ENCODE measurements at places on chromosomes 12 and 14.

DNA sequence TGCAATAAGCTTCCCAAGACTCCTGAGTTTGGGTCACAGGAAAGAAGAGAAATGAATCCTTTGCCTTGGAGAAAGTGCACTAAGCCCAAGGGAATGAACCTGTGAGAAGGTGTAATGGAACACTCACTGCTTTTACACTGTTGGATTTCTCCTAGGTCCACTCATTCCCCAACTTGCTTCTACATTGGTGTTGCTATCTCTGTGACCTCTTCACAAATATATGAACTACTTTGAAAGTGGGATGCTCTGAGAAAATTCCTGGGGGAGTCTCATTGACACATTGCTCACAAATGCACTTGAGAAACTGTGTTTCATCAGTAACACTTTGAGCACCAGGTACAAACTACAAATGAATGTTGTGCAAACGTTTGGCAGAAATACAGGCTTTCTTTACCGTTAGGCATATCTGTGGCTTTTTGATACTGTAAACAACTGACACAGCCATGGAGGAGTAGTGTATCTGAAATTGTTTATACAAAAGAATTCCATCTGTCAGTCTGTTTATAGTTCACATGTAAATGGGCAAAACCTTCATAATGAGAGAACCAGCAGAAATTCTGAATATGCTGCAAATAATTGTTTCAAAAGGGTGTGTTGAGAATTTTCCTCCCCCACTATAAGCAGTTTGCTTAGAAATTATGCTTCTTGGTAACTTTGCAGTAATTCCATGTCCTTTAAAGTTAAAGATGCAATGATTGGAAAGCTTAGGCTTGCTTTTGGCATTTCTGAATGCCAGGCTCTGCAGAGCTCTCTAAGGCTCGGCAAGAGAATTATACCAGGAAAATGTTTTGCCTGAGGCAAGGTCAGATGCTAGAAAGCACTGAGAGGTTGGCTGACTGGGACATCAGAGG is 348.5 kb upstream of the DDHD1 start:
- no peak for DNase-seq

GRCh38 chr12:49288412-49288853 is 6.5 kb upstream of the PRPH start:
- peak; percentile 67 for DNase-seq

DNA sequence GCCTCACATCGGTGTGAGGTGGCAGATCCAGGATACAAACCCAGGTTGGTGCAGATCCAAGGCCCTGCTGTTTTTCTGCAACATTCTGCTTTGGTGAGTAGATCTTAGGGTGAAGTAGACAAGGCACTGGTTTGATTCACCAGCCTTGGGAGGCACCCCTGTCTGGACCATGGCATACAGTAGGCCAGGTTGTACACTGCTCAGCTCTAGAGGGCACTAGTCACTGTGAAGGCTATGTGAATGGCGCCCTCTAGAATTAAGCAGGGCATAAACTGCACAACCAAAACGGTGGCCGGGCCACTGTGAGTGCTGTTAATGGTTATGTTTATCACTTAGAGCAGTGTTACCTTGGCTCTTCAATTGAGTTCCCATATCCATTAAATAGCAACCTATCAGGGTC is 280.6 kb upstream of the PWP1 start:
- no peak for DNase-seq

DNA sequence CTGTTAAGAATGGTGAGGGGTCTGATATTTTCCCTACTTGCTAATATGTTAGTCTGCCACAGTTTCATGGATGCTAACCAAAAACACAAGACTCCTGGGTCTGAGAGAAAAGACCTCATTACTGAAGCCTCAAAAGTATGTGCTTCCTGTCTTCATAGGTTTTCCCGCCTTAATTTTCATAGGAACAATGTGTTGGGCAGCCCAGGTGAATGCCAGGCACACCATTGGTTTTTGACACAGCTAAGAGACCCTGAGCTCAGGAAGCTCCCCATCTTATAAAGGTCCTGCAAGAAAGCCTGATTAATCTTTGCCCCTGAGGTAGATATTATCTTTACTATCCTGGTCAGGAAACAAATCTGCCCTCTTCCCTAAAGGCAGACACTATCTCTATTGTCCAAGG is 464.1 kb downstream of the MDGA2 start:
- no peak for DNase-seq

GRCh38 chr12:26630546-26631027 is 202.4 kb downstream of the ITPR2 start:
- no peak for DNase-seq

DNA sequence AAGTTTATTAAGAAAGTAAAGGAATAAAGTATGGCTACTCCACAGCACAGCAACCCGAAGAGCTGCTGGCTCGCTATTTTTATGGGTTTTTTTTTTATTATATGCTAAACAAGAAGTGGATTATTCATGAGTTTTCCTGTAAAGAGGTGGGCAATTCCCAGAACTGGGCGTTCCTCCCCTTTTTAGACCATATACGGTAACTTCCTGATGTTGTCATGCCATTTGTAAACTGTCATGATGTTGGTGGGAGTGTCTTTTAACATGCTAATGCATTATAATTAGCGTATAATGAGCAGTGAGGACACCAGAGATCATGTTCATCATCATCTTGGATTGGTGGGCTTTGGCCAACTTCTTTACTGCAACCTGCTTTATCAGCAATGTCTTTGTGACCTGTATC is 372.5 kb downstream of the ZFP36L1 start:
- DNase-seq: no peak

DNA sequence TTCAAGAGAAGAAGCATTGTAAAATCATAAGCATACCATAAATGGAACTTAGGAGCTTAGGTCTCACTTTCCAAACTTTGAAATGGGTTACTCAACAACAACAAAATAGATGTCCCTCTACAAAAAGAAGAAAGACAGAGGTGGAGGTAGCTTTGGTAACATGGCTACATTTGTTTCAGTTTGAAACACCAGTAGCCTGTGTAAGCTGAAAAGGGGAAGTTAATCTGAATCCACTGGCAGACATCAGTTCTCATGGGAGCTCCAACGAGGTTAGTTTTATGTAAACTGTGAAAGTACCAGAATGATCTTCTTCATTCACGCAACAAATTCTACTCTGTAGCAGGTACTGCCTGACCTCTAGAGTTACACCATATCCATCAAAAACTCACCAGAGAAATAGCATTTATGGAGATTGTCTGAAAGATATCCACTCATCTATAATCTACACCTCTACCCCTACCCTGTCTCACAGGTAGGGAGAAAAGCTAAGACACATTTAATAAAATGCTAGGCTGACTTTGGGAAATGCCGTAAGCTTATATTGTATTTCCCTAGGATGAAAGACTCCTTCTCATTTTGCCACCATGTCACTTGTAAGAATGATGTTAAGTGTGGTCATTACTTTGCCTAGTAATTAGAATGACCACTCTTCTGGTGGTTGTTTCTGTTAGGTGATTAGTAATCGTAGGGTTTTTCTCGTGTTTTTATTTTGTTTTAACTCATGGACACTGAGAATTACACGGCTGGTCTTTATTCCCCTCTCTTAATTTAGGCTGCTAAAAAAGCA is 224.1 kb downstream of the ASCL1 start:
- DNase-seq: no peak

- DNase-seq: no peak
Observed at GRCh38 chr12:56629459-56630179, 507 bp downstream of the BAZ2A start.

DNA sequence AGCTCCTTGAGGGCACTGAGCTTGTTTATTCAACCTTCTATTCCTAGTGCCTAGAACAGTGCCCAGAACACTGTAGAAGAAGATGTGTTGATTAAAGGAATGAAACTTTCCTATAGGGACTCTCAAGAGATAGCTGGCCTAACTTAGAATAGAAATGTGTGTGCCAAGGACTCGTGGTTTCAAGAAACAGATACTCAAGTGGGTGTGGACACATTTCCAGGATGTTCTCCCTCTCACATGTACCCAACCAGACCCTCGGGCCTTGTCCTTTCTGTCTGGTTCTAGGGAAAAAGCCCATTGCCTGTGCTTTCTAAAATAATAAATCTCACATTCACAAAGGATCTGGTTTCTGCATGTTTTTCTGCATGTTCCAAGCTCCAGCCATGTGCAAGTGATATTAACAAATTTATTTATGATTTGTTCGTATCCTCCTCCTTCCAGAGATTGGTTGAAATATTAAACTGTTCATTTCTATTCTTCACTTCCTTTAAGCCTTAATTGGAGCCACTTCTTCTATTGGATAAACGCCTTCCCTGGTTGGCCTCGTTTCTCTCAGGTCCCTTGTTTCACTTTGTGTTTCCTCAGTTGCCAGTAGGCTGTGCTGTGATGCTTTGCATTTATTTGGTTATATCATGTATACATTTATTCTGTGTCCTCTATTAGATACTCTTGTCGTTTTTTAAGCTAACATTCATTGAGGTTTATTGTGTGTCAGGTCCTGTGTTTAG is 89.8 kb downstream of the CRADD start:
- DNase-seq: no peak

GRCh38 chr14:40229676-40230075 is 797.4 kb upstream of the FBXO33 start:
- no peak for DNase-seq

- no peak for DNase-seq
Observed at GRCh38 chr12:88308825-88309224, 166.7 kb downstream of the TMTC3 start.

DNA sequence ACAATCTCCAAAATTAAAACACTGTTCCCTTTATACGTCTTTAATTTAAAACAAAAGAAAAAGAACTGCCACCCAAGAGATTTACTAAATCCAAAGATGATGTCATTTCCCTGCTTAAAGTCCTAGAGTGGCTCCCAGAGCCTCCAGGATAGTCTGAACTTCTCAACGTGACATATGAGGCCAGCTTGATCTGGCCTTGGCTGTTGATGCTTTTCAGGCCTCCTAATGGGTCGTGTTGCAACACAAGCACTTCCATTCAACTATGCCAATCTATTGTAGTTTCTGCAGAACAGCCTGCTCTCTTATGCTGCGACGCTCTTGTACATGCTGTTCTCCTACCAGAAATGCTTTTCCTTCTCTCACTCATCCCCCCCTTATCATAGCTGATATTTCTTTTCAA is 35.7 kb downstream of the LGR5 start:
- DNase-seq: no peak

DNA sequence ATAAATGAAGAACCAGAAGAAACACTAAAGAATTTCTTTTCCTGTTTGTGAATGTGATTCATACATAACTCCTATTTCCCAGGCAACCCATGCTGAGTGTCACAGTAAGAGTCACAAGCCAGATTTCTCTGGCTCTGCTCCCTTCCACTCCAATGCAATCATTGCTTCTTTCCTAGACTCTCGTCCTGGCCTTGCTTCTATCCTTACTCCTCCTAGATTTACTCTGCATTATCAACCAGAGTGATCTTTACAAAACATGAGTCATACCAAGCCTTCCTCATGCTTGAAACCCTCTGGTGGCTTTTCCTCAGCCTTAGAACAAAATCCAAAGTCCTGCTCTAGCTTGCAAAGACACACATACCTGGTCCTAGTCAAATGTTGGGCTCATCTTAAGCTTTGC is 13.3 kb downstream of the IL22 start:
- no peak for DNase-seq

GRCh38 chr12:3311027-3311402 is 180.0 kb upstream of the PRMT8 start:
- DNase-seq: no peak

- no peak for DNase-seq
Observed at GRCh38 chr12:50166799-50167048, 445 bp downstream of the CERS5 start.

DNA sequence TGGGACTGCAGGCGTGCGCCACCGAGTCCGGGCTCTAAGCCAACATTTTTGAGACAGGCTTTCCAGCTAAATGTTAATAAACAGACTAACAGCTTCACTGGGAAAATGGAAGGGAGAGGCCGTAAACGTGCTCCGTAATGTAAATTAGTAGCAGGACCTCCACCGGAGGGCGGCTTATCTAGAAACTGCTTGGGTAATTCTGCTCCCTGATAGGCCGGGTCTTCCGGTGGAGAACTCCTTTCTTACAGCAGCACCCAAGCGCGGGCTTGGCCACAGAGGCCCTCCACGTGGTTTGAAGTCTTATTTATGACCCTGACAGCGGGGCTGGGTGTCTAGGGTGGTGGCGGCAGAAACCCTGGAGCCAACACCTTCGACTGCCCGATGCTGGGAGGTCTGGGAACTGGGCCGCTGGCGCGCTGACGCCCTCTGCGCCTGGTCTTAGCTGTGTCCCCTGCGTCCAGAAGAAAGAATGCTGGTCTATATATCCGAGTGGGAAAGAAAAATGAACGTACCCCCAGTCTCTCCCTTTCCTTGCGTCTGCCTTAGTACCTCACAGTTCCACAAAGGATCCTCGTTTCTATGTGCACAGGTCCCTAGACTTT is 1.7 kb downstream of the DPPA3 start:
- no peak for DNase-seq

DNA sequence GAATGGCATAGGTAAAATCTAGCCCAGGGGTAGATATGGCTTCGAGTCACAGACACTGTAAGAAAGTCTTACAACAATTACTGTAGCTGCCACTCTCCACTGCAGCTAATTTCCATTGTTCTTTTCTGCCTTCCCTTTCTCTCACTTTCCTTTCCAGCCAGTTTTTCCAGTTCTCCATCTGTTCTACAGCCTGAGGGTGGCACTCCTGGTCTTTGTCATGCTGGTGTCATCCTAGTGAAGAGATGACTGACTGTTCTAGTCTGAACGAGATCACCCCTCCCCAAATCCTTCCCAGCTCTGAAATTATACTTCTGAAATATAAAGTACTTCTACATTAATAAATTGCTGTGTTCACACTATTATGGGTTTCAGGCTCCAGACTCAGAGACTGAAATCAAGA is 74.2 kb upstream of the CSRP2 start:
- DNase-seq: no peak

- no peak for DNase-seq
Observed at GRCh38 chr14:32494609-32495434, 165.7 kb downstream of the AKAP6 start.

- DNase-seq: no peak
Observed at GRCh38 chr12:106048676-106049075, 90.1 kb downstream of the NUAK1 start.

- no peak for DNase-seq
Observed at GRCh38 chr14:88359500-88359899, 26.0 kb upstream of the SPATA7 start.

DNA sequence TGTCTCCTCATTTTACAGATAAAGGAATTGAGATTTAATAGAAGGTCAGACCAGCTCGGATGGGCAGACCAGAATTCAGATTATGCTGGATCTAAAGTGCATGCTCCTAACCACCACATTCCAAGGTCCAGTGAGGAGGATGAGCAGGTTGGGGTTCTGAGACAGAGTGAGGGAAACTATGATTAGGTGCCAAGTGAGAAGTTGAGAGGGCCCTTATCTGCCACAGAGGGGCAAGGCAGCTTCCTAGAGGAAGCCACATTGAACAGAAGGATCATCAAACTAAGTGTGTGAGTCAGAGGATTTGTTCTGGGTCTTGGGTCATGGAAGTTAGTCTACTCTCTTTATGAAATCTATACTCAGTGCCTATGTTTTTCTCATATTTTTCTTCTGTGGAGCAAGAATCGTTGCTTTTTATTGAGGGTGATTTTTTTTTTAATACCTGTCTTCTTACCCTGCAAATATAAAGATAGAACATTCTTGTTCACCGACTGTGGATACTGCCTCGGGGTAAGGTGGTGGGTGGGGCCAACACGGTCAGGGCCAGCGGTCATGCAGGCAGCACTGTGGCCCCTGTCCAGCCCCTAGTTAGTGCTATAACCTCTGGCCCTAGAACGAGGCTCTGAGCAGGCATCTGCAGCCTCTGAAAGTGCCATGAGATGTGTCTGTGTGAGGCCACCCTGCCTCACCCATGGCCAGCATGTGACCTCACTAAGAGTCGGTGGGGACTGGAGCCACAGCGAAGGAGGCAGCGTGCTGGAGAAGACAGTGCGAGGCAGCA is 55.6 kb upstream of the PTHLH start:
- DNase-seq: no peak
